ENCODE measurements at places on chromosomes 13 and 19.

DNA sequence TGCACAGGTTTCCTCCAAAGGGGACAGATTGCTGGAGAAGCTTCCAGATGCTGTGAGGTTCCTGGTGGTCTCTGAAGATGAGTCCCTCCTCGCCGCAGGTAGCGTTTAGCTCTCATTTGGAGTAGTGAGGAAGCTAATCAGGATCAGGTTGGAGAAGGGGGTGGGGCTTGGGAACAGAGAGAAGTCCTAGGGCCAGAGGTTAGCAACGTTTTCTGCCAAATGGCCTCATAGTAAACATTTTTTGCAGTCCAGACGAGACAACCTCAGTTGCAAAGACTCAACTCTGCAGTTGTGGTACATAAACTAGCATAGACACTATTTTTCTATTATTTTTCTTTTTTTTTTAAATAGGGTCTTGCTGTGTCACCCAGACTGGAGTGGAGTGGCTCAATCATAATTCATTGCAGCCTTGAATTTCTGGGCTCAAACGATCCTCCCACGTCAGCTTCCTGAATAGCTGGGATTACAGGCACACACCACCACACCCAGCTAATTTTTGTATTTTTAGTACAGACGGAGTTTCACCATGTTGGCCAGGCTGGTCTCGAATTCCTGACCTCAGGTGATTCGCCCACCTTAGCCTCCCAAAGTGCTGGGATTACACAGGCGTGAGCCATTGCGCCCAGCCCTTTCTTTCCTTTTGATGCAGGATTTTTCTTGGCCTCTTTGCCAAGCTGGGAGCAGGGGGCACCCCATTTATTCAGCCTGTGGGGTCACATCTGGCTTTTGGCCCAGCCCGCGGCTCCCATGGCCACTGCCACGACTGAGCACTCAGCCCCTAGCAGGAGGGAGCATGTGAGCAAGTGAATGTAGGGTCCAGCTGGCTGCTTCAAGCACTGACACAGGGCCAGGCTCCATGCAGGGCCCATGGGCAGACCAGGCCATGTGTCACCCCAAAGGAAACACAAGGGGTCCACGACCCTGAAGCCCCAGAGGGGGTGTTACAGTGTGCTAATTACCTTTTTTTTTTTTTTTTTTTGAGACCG, 34.4 kb upstream of the SIN3B start:
- no peak for DNase-seq

GRCh38 chr19:13262450-13262849, 112.2 kb downstream of the IER2 start:
- DNase-seq, result peak; percentile 55

DNA sequence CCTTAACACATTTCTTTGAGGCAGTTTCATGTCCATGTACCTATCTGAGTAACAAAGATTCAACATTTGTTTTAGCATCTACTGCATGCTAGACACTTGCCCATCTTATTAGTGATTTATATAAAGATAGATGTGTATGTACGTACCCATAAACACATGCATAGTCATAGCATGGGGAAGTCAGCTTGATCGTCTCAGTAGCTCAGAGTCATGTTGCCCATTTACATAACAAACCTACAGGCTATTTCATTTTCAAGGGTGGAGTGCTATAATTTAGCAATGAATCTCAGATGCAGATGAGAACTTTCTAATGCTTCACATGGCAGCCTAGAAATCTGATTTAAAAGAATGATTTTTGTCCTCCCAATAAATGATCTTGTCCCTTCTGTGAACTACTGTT, 23.5 kb downstream of the FLT1 start:
- no peak for DNase-seq

DNA sequence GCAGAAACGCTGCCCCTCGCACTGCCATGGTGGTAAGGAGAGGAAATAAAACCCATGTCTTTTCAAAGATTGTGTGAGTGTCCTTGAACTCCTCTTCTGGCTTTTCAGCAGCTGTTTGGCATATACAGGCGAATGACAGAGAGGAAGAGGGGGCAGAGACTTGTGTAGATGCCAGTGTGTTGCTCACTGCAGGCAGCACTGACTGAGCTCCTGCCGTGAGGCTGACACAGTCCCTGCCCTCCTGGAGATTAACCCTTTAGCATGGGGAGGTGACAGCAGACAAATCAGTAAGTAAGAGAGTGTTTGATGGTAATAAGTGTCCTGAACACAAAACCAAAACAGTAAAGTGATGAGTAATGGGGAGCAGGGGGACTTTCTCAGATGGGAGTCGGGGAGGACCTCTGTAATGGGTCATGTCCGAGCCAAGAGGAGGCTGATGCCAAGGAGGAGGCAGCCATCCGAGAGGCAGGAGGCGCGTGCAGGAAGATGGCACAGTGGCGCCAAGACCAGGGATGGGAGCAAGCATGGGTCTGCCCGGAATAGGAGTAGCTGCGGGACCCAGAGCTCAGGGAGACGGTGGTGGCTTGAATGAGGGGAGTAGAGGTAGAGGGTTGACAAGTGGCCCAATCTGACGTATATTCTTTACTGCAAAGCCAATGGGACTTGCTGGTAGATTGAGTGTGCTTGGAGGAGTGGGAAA, 182.2 kb downstream of the FOXO1 start:
- DNase-seq, result no peak

DNA sequence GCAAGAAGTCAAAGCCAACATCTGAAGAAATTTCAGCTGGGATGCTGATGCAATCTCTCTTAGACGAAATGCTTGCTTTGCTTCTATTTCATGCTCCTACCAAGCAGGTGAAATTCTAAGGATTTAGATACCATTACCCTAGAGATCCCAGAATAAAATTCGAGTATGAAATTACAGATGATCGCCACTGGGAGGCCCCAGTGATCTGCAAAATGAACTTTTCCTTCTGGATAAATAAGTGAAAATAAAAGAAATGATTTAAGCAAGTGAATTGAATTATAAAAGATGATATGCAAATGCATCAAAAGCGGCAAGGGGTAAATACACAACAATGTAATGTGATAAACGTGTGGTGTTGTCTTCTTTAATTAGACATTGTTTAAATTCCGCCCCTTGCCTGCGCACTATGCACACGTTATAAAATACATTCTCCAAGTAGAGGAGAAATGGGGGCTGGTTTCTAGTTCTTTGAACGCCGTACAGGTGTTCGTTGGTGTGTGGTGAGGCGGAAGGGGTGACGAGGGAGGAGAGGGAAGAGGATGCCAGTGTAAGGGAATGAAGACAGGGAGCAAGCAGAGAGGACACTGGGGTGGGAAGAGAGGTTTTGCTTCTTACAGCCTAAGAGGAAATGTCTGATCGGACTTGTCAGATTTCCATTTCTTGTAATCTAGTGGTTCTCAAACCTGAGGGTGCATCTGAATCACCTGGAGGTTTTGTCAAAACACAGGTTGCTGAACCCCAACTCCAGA, 58.0 kb downstream of the ERCC5 start:
- peak; percentile 53 for DNase-seq

GRCh38 chr19:39321117-39321831, 611 bp upstream of the LRFN1 start:
- no peak for DNase-seq

DNA sequence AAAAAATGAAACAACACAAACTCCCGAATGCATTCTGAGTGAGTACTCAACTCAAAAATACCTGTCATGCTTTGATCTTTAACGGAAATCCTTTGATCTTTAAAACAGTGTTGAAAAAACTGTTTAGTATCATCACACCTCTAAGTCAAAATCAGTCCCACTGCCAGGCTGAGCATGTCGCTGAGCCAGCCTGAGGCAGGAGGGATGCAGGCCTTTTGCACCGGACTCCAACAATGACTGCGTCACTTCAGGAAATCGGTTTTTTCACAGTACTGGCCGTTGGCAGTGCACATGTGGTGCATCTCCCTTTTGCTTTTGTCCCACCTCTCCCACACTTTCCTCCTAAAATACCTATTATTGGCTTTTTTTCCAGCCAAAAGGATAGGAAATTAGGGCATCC, 78.2 kb downstream of the SHISA2 start:
- DNase-seq, result no peak

DNA sequence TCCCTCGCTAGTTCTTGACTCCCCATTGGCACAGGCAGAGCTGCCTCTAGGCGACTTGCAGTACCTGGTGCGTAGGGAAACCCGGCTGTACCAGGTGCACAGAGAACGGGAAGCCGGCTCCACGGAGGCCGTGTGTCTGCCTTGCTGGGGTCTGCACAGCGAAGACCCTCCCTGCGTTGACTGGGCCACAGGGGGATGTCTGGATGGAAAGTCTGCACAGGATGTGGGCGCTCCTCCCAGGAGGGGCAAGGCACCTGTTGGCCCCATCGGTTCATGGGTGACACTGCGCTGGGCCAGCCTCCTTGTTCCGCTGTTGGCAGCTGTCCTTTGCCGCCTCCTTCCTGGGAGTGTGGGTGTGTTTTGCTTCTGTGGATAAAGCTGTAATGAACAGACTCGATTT, 138.3 kb downstream of the TEX29 start:
- no peak for DNase-seq

- no peak for DNase-seq
Measured at GRCh38 chr19:38289955-38290354, 14.1 kb upstream of the C19orf33 start.

GRCh38 chr19:39166571-39167391, 30.0 kb upstream of the NCCRP1 start:
- DNase-seq, result peak; percentile 35

Data from kidney tubule cell (primary cell).